Upper lobe of right lung (tissue), 1 donor: ENCODE measurements at places on chromosomes 7 and 10. TPM values are rescaled to one million over a fixed set of nuclear protein-coding genes. Genes with fewer than 3 reads are reported as not detected.
A peak's percentile ranks its signal among the peaks of the same experiment; 100 is the strongest.

- H3K4me1 ChIP-seq, result peaks cover 3% of the 10 kb centered on the region
- no peak overlapping the region for H3K27ac ChIP-seq
- no peak overlapping the region for H3K4me3 ChIP-seq
- no peaks in the 10 kb centered on the region for H3K27me3 ChIP-seq
- no peaks in the 10 kb centered on the region for H3K36me3 ChIP-seq
- no peak for DNase-seq
Measured at GRCh38 chr7:3218411-3219225, 82.4 kb upstream of the SDK1 start.

- H3K4me3 ChIP-seq, result no peak overlapping the region
- no peaks in the 10 kb centered on the region for H3K36me3 ChIP-seq
- H3K4me1 ChIP-seq, result no peaks in the 10 kb centered on the region
- DNase-seq, result peak; percentile 33
- H3K27me3 ChIP-seq, result no peaks in the 10 kb centered on the region
Measured at GRCh38 chr10:130021383-130021950, 57.4 kb upstream of the EBF3 start.

- no peak overlapping the region for H3K4me3 ChIP-seq
- no peak for DNase-seq
- peaks cover 5% of the 10 kb centered on the region for H3K27me3 ChIP-seq
- no peaks in the 10 kb centered on the region for H3K4me1 ChIP-seq
- H3K27ac ChIP-seq, result no peak overlapping the region
Measured at GRCh38 chr10:98074315-98074911, 44.0 kb upstream of the CRTAC1 start.

DNA sequence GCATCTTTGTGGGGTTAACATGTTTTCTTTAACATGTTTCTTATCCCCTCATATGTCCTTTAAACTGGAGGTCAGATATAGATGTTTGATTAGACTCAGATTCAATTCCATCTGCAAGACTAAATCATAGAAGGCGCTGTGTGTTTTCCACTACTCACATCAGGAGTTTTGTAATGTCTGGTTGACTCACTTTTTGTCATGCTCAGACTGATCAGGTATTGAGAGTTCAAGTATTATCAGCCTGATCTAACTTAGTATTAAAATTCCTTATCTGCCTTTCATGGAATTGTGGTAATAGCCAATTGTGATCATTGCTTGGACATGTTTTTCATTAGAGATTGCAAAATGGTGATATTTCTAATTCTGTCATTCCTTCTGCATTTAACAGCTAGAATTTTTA is 30.2 kb downstream of the ENTPD7 start:
- peaks cover 28% of the 10 kb centered on the region for H3K36me3 ChIP-seq
- H3K4me1 ChIP-seq, result no peaks in the 10 kb centered on the region
- H3K4me3 ChIP-seq, result no peak overlapping the region
- no peak for DNase-seq
- H3K27ac ChIP-seq, result no peak overlapping the region
- no peaks in the 10 kb centered on the region for H3K27me3 ChIP-seq

GRCh38 chr7:138036135-138036534 is 34.2 kb upstream of the CREB3L2 start:
- no peaks in the 10 kb centered on the region for H3K36me3 ChIP-seq
- no peaks in the 10 kb centered on the region for H3K4me1 ChIP-seq
- no peaks in the 10 kb centered on the region for H3K27me3 ChIP-seq

DNA sequence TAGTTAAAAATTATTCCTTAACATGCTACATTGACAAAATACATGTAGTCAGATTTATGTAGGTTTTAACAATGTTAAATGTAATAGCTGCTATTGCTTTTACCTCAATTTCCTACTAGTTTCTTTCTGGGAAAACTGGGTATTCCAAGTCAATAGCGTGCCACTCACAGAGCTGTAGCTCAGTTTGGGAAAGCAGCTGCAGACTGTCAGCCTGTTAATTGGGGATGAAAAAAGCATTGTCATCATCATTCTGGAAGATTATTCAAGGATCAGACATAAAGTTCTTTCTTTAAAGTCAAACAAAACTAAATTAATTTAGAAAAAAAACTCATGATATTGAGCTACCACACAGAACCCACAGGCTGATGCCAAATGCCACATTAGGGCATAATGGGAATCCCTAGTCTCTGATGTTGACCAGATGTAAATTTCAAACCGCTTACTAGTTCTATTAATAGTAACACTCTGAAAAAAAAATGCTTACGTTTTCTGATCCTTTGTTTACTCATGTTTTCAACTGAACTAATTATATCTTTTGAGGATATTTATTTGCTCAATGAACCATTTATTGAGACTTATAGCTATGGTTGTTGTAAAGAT is 19.6 kb upstream of the AGMO start:
- no peaks in the 10 kb centered on the region for H3K4me1 ChIP-seq
- no peaks in the 10 kb centered on the region for H3K36me3 ChIP-seq
- no peak for DNase-seq
- H3K4me3 ChIP-seq, result no peak overlapping the region
- H3K27me3 ChIP-seq, result no peaks in the 10 kb centered on the region

Gene PNLIP
- not detected for total RNA-seq

Gene GJD4
- total RNA-seq, result not detected

DNA sequence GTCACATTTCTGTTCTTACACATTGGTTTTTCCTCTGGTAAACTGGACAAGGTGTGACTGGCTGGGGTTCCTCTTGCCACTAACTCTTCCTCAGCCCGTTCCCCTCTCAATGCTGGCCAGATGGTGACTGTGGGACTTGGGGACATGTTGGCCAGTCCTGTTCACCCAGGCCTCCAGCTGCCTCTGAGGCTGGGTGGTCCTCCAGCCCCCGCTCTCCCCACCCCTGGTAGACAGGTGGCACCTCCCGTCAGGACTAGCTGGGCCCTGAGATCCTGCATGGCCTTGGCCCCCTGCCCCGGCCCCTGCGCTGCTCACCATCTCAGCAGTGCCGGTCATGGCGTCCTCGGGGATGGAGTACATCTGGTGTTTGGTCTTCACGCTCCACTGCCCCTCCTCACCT is 10.8 kb upstream of the MYL7 start:
- no peak for DNase-seq
- no peak overlapping the region for H3K4me3 ChIP-seq
- no peaks in the 10 kb centered on the region for H3K36me3 ChIP-seq
- no peak overlapping the region for H3K27ac ChIP-seq
- H3K27me3 ChIP-seq, result no peaks in the 10 kb centered on the region
- no peaks in the 10 kb centered on the region for H3K4me1 ChIP-seq

Gene GHRHR
- not detected for total RNA-seq

- no peak for DNase-seq
- no peak overlapping the region for H3K4me3 ChIP-seq
Measured at GRCh38 chr7:151395036-151395367, 14.8 kb downstream of the WDR86 start.

DNA sequence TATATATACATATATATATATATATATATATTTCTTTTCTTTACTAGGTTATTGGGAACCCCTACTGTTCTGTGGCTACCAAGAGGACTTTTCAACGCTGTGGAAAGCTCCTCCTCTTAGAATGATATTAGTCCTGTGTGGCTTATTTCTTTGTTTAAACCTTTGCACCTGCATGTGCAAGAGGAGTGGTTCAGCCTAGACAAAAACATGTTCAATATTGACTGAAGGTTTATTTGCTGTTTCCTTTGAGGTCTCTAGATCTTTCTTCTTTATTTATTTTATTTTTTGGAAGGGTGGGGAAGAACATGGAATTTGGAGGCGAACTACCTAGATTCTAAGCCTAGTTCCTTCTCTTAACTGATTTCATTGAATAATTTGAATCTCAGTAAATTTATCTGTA is 118.1 kb downstream of the GNAT3 start:
- H3K27ac ChIP-seq, result no peak overlapping the region
- H3K27me3 ChIP-seq, result no peaks in the 10 kb centered on the region
- no peak overlapping the region for H3K4me3 ChIP-seq
- no peaks in the 10 kb centered on the region for H3K4me1 ChIP-seq
- DNase-seq, result no peak
- no peaks in the 10 kb centered on the region for H3K36me3 ChIP-seq

GRCh38 chr10:45249978-45250693 is 65.3 kb downstream of the OR13A1 start:
- no peaks in the 10 kb centered on the region for H3K4me1 ChIP-seq
- no peaks in the 10 kb centered on the region for H3K36me3 ChIP-seq
- H3K27ac ChIP-seq, result no peak overlapping the region
- peak overlapping the region; percentile 21 for H3K4me3 ChIP-seq
- no peak for DNase-seq

- no peak for DNase-seq
- no peak overlapping the region for H3K4me3 ChIP-seq
- no peak overlapping the region for H3K27ac ChIP-seq
- H3K36me3 ChIP-seq, result no peaks in the 10 kb centered on the region
- H3K4me1 ChIP-seq, result no peaks in the 10 kb centered on the region
Measured at GRCh38 chr7:95180-95862, 97.0 kb upstream of the FAM20C start.

GRCh38 chr7:65509368-65510186 is 135.9 kb downstream of the ZNF92 start:
- peak overlapping the region; percentile 36 for H3K4me3 ChIP-seq
- peaks cover 6% of the 10 kb centered on the region for H3K4me1 ChIP-seq
- peaks cover 28% of the 10 kb centered on the region for H3K27me3 ChIP-seq
- no peak overlapping the region for H3K27ac ChIP-seq
- no peaks in the 10 kb centered on the region for H3K36me3 ChIP-seq

DNA sequence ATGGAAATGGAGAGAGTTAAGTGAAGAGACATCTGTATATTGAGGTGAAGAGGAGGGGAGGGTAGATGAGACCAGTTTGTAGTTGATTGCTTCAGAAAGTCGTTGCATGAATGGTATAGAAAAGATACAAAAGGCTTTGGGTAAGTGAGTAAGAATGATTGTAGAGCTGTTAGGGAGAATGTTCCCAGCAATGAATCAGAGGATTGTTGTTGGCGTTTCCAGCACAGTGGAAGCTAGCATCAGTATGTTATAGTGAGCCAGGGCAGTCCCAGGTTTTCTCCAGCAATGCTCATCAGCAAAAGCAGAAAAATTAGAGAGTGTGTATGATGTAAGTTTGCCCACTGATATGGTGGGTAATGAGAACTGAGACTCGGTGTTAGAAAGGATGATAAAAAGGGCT is 15.4 kb upstream of the CDK6 start:
- no peaks in the 10 kb centered on the region for H3K4me1 ChIP-seq
- no peaks in the 10 kb centered on the region for H3K27me3 ChIP-seq
- no peak for DNase-seq
